ENCODE measurements at places on chromosomes 6 and 20.

GRCh38 chr6:87858440-87858839 is 156.4 kb upstream of the AKIRIN2 start:
- no peak for DNase-seq

DNA sequence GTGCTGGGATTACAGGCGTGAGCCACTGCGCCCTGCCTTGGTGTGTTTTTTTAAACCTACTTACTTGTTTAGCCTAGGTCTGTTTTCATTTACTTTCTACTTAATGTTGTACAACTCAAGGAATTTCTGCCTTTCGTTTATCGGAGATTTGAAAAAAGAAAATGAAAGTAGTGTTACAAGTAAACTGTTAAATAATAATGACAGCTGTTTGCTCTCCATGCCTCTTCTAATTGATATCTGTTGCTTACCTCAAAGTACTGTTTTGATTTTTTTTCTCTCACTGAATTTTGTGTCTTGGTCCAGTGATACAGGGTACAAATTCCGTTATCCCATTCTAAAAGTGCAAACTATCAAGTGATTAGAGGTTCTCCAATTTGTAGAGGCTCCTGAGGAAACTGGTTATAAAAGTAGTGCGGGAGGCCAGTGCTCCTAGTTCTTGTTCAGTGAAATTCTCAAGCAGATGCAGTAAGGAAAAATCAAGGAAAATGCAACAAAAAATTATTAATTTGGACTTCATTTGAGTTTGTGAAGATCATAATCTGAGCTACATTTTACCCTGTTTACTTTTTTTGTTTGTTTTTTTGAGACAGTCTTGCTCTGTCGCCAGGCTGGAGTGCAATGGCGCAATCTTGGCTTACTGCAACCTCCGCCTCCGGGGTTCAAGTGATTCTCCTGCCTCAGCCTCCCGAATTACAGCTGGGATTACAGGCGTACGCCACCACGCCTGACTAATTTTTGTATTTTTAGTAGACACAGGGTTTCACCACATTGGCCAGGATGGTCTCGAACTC is 2.2 kb downstream of the UBR2 start:
- no peak for DNase-seq

DNA sequence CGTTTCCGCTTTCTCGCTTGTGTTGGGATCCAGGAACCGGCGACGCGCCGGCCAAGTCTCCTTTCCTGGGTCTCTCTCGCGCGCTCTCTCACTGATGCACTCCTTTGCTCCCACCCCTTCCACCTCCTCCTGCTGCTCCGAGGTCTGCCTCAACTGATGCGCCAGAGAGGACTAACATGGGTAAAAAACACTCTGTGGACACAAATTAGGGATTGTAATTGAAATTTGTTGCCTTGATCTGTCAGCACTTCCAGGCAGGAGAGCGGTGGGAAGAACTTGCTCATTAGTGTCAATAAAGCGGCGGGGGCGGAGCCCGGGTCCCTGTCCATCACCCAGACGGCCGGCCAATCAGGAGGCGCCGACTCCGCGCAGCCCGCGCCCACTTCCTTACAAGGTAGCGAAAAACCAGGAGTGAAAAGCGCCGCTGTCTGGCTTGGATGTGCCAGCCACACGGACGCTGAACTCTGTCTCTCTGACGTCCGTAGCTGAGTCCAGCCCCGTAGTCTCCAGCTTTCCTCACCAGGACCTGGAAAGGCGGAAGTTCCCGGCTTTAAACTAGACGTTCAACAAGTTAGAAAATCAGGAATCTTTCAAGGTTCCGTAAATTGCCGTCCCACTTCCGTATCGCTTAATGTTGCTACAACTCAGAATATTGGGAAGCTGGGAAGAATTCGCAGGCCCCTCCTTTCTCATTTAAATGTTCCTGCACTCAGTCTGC is at the start of gene TBX18:
TSS of gene TBX18 (minus strand) at position 267 of the 718 bp plus-strand sequence. CDS start 417 bp downstream, outside the sequence.
- DNase-seq, result no peak

DNA sequence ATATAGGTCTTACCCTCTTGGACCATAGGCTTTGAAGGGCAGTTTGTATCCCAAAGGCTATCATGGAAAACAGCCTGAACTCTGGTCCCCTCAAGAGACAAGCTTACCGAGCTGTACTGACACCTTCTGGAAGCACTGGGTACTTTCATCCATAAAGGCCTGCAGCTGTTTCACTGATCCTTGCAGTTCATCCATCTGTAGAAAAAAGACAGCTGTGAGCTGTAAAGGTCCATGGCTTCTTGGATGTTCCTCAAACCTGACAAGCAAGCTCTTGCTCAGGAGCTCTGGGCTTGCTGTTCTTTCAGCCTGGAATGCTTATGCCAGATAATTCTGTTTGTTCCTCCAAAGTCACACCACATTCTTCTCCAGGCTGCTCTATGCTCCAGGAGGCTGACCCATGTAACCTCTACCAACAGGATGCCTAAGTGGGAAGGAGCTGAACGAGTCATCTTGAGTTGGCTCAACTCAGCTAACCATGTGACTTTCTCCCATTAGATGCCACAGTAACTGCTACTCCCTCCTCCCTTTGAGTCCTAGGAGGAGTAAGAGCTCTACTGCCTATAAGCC is 8.8 kb upstream of the NDRG3 start:
- peak; percentile 68 for DNase-seq

DNA sequence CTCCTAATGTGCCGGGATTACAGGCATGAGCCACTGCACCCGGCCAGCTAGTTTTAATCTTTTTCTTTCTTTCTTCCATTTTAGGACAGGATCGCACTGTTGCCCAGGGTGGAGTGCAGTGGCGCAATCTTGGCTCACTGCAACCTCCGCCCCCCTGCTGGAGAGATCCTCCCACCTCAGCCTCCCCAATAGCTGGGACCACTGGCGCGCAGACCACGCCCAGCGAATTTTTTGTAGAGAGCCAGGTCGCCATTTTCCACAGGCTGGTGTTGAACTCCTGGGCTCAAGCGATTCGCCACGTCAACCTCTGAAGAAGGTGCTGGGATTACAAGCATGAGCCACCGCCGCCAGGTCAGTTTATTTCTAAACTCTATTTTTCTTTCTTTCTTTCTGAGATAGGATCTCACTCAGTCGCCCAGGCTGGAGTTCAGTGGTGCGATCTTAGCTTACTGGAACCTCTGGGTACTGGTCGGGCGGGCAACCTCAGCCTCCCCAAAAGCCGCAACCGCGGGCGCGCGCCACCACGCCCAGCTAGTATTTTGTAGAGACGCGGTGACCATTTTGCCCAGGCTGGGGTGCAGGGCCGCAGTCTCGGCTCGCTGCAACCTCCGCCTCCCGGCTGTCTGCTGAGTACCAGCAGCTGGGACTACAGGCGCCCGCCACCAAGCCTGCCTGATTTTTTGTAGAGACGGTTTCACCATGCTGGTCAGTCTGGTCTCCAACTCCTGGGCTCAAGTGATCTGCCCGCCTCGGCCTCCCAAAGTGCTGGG is 20.0 kb upstream of the LIN28B start:
- no peak for DNase-seq

DNA sequence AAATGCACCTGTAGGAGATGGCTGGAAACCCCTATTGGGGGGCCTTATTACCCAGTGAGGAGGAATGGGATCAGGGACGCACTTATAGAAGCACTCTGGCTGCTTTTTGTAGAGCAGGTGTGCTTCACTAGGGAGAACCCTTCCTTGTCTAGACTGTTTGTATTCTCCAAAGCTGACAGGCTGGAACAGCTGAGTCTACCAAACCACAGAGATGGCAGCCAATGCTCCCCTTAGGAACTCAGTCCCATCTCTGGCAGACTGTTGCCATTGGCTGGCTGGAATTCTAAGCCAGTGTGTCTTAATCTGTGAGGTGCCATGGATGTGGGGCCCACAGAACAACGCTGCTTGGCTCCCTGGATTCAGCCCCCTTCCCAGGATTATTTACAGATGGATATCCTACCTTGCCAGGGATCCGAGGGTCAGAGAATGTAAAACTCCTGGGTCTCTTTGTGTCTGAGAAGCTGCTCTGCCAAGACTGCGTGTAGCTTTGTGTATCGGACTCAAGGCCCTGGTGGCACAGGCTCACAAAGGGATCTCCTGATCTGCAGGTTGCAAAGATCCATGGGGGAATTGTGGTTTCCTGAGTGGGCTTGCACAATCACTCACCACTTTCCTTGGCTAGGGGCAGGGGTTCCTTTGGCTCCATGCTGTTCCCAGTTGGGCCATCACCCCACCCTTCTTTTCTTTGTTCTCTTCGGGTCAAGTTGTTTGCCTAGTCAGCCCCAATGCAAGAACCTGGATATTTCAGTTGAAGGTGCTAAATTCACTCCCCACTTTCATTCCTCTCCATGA is 26.1 kb downstream of the C6orf52 start:
- no peak for DNase-seq

- no peak for DNase-seq
Measured at GRCh38 chr6:152380993-152381898, 255.9 kb downstream of the SYNE1 start.

DNA sequence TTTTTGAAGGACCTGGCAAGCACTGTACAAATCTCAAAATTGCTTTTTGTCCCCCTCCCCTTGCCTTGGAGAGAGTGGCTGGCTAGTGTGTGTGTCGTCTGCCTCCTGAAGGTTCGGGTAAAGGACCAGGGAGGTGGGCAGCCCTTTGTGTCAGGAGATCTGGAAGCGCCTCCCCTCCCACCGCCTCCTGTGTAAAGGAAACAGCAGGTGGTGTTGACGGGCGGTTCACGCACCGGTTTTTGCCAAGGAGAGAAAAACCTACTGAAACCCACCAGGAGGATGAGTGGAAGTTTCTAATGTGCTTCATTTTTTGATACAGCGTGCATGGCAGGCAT is 1.2 kb downstream of the ENTPD6 start:
- no peak for DNase-seq

- peak; percentile 62 for DNase-seq
Measured at GRCh38 chr20:32737371-32738223, 5.7 kb downstream of the COMMD7 start.
